ENCODE measurements at places on chromosomes 7 and 10. TPM values are rescaled to one million over a fixed set of nuclear protein-coding genes. Genes with fewer than 3 reads are reported as not detected.

NXPH1 gene
- not detected for total RNA-seq

CYP2C19 gene
- total RNA-seq, result not detected

GNG11 gene
- 256 TPM for total RNA-seq

STOX1 gene
- 0.32 TPM for total RNA-seq

ZNF488 gene
- total RNA-seq, result 0.13 TPM

All from bladder microvascular endothelial cell (primary cell).